T-helper 17 cell (primary cell): ENCODE measurements at places on chromosomes 1 and 21.

DNA sequence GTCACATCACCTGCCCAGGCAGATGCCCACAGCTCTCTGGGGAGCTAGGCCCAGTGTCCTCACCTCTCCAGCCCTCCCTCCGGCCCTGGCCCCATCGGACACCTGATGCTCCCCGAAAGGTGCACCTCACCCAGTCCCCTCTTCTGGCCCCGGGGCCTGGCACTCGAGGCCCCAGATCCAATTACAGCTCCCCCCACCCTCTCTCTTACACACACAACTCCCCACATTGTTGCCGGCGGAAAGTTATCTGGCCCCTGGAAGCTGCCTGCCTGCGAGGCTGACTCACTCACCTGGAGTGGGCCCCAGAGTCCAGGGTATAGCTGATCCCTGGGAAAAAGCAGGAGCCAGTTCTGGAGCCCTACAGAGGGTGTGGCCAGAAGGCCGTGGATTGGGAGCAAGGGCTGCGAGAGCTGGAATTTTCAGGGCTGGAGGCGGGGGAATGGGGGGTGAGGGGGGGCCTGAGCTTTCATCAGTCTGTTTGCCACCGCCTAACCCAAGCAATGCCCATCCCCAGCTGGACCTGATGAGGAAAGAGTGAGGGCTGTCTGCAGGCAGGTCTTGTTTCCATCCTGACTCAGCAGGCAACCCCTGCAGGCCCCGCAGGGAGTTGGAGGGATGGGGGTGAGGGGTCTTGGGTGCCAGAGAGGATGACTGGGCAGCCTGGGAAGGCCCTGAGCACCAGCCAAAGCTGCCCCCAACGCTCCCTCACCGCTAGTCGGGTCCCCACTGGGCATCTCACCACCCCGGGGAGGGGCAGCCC lies 948 bp downstream of the FBXO2 start:
- DNase-seq: no peak

DNA sequence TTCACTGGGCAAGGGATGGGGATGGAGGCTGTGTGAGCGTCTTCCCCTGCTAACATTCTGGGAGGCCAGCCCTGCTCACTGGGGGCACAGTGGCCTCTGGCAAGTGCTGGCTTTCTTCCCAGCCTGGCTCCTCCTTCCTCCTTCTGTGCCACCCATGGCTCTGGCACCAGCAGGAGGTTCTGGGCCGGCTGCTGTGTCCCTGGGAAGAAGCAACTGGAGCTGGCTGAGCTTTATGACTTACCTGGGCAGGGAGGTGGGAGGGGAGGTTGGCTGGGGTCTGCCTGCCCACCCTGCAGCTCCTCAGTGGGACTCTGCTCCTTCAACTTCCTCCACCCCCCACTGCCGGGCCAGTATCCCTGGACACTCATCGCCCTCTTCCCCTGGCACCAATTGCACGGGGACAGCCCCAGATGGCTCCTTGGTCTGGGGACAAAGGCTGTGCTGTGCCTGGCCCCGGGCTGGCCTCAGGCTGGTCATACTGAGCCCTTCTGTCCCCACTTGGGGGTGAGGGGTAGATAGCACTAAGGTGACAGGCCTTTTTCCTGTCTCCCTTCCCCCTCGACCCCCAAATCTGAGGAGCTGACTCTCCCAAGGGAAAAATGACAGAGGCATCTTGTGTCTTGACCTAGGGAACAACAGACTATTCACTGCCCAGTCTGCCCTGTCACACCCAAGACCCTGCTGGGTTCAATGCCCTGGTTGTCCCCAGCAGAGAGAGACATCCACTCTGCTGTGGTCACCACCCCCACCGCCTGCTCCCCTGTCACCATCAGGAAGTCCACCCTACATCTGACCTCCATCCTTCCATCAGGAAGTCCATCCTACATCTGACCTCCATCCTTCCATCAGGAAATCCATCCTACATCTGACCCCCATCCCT lies 14.4 kb downstream of the CDK18 start:
- no peak for DNase-seq

- DNase-seq: no peak
These were observed 178.8 kb downstream of the NR5A2 start for GRCh38 chr1:200206340-200206739.

DNA sequence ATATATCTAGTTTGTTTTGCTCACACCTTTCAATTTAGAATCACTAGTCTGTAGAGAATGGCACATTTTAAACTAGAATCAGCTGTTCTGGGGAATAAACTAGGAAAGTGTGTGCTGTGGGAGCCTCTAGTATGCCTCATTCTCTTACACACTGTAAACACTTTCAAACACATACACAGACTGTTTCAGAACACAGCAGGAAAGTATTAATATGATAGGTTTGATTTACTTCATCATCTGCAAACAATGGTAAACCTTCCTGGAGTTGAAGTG lies 67.1 kb upstream of the ABCG1 start:
- no peak for DNase-seq

DNA sequence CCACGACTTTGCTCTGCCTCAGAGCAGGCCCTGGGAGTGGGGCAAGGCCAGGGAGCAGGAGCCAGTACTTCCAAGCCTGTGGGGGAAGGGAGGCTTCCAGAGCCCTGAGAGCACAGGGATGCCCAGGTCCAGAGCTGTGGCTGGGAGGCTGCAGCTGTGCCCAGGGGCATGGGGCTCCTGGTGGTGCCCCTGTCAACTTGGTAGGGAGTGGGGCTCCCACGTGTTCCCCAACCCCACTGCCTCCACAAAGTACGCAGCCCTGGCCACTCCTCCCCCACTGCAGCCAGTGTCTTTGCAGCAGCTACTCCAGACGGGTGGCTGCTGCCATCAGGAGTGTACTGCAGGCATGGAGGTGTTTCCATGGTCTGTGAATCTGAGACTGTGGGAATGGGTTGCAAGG lies 294.1 kb upstream of the SNX7 start:
- DNase-seq: no peak

- DNase-seq: no peak
These were observed 6.4 kb downstream of the TSTD1 start for GRCh38 chr1:161032409-161032808.

GRCh38 chr1:157170677-157171515 lies 32.7 kb upstream of the ETV3 start:
- DNase-seq: peak; percentile 28

DNA sequence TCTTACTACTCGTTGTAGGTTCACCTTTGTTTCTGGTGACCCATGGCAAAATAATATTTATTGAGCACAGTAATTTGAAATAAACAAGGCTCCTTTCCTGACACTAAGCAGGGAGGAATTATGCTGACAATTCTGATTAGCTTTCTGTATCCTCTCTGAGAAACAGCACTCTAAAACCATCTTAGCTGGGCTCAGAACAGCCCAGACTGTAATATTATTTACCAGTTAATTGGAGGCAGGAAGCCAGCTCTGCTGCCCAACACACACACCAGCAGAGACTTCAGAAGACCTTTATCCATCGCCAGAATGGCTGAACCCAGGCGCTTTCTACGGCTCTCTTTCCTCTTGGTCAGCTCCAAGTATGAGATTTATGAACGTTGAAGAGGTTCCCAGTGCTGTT lies 77.6 kb upstream of the FMN2 start:
- DNase-seq: no peak

DNA sequence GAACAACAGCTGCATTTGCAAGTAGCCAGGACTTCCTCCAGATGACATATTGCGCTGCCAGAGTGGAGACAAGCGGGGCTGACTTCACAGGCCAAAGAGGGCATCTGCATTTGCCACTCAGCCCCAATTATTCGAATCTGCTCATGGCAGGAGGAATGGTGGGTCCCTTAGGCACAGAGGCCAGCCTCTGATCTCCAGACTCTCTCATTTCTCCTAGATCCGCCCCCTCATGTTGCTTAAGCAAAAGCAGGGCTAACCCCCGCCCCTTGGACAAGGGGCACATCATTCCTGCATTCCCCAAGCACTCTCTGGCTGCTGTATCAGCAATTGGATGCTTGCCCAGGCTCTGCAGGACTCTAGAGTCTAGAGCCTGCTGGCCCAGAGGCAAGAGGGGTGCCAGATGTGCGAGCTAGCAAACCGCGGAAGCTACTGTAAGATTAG lies 262.4 kb downstream of the ST6GALNAC3 start:
- no peak for DNase-seq

DNA sequence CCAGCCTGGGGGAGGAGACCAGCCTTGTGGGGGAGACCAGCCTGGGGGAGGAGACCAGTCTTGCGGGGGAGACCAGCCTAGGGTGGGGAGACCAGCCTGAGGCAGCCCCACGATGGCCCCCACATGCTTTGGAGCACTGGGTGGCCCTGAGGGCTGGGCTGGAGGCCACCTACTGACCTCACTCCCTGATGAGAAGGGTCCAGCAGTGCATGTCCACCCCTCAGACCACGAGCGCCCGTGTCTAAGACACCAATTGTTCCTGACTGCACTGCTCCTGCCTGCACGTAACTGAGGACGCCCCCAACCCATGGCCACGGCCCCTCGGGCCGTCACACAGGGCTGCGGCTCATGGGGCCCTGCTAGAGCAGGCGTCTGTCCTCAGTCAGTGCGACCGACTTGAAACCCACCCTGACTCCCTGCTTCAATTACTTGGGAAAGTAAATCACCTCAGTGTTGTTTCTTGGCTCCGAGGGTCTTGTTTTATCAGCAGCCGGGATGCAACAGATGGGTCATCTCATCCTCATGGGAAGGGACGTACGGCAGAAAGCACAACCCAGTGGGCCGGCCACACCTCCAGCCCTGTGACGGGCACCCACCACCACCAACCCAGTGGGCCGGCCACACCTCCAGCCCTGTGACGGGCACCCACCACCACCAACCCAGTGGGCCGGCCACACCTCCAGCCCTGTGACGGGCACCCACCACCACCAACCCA lies at the start of gene SPATC1L:
Gene SPATC1L (minus strand): TSS at position 550 of the 715 bp plus-strand sequence. CDS start 1,643 bp downstream, outside the sequence.
- DNase-seq: peak; percentile 36

DNA sequence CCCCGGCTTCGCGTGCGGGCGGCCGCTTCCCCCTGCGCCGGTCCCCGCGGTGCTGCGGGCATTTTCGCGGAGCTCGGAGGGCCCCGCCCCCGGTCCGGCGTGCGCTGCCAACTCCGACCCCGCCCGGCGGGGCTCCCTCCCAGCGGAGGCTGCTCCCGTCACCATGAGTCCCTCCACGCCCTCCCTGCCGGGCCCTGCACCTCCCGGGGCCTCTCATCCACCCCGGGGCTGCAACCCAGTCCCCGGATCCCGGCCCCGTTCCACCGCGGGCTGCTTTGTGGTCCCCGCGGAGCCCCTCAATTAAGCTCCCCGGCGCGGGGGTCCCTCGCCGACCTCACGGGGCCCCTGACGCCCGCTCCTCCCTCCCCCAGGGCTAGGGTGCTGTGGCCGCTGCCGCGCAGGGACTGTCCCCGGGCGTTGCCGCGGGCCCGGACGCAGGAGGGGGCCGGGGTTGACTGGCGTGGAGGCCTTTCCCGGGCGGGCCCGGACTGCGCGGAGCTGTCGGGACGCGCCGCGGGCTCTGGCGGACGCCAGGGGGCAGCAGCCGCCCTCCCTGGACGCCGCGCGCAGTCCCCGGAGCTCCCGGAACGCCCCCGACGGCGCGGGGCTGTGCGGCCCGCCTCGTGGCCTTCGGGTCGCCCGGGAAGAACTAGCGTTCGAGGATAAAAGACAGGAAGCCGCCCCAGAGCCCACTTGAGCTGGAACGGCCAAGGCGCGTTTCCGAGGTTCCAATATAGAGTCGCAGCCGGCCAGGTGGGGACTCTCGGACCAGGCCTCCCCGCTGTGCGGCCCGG lies 159.2 kb downstream of the RUNX1 start:
- peak; percentile 68 for DNase-seq

DNA sequence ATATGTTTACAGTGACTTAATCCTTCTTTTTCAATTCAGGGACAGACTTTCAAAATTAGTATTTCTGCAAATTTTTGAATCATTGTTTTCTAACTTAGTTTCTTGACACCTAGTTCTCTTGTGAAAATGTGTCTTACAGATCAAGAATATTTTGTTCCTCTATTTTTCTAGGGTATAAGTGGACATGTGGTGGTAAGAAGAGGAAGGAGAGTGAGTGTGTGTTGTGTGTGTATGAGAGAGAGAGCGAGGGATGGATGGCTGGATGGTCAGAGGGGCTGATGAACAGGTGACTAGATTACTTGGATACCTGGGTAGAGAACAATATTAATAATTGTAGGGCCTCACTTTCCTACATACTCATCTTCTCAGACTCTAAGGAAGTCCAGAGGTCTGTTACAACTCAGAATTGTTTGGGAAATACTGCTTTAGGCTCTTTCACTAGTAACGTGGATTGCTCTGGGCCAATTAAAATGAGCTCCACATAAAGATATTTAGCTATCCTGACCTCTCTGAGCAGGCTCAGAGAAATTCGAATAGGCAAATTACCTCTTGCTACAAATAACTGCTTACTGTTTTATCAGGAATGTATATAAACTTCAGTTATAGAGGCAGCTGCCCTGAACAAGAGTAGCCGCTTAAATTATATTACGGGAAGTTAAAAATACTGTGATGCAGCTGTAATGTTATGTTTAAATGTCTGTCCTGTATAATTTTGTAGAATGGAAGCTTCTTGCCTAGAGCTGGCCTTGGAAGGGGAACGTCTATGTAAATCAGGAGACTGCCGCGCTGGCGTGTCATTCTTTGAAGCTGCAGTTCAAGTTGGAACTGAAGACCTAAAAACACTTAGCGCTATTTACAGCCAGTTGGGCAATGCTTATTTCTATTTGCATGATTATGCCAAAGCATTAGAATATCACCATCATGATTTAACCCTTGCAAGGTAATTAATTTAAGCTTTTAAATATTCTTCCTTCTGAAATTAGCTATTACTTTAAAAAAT lies 19.7 kb downstream of the GPSM2 start:
- no peak for DNase-seq

GRCh38 chr1:227788271-227789083 lies 27.0 kb upstream of the PRSS38 start:
- no peak for DNase-seq

- DNase-seq: no peak
These were observed 50.5 kb upstream of the PRELP start for GRCh38 chr1:203424861-203425662.

DNA sequence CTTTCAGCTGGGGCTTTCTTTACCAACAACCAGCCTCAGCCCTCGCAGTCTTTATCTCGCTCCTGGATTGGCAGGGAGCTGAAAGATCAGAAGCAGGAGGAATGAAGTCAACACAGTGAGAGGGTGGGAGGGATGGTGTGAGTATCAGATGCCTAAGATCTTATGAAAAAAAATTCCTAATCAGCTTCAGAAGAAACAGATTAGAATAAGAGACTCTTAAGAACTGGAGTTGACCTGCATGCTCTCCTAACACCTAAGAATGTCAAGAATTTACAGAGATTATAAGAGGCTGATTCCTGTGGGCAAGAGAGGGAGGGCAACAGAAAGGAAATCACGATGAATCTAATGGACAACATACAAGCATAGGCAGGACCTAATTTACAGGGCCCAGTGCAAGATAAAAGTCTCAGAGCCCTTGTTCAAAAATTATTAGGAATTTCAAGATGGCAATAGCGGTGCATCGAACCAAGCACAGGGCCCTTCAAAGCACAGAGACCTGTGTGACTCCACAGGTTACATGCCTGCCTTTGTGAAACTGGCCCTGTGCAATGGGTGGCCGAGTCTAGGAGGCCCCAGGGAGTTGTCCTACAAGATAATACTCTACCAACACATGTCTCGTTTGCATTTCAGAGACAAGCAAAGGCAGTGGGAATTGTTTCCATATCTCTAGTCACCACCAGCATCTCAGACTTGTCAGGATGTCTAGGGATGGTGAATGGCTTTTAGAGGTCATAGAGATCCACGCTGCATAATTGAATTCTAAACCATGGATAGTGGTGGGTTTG lies 65.3 kb upstream of the PPP2R5A start:
- no peak for DNase-seq
